ENCODE measurements at places on chromosomes 11 and 22.
A peak's percentile ranks its signal among the peaks of the same experiment; 100 is the strongest.

DNA sequence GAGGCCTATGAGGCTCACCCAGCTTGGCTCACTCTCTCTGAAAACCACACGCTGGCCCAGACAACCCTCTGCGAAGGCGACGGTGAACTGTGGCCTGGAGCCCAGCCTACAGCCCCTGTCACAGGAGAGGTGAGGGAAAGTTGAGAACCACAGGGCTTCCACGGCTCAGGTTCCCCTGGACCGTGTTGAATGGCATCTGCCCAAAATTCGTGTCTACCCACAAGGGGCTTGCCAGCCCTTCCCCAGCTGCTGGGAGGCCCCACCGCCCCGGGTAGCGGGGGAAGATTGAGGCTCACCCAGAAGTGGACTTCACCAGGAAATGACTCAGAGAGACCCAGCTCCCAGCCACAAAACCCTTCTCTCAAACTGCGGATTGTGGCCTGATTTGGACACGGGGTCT lies 197.1 kb downstream of the CTTN start:
- DNase-seq = no peak
- H3K27ac ChIP-seq = no peak overlapping the region
- peaks cover 12% of the 10 kb centered on the region for H3K27me3 ChIP-seq
- no peaks in the 10 kb centered on the region for H3K4me1 ChIP-seq

DNA sequence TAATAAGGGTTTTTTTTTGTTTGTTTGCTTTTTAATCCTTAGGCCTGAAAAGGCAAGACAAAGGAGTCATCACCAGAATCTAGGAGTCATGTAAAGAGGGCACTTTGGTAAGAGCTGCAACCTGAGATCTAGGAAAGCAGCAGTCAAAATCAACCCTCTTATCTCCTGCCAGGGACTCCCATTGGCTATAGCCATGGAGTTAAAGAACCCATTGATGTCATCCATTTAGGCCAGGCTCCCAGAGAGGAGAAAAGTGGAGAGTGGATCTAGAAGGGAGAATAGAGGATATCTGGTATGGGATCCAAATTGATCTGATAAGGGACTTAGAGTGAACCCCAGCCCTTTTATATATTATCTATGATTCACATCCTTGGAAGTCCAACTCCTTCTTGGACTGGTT lies 35.9 kb downstream of the ZNF215 start:
- no peaks in the 10 kb centered on the region for H3K27me3 ChIP-seq
- H3K4me1 ChIP-seq = no peaks in the 10 kb centered on the region
- H3K4me3 ChIP-seq = no peak overlapping the region
- H3K36me3 ChIP-seq = no peaks in the 10 kb centered on the region
- no peak overlapping the region for H3K27ac ChIP-seq

- DNase-seq = no peak
- no peak overlapping the region for H3K4me3 ChIP-seq
- peaks cover 4% of the 10 kb centered on the region for H3K27me3 ChIP-seq
- no peaks in the 10 kb centered on the region for H3K36me3 ChIP-seq
- H3K4me1 ChIP-seq = peaks cover 6% of the 10 kb centered on the region
These were observed 36.7 kb downstream of the SMC1B start for GRCh38 chr22:45376703-45377102.

GRCh38 chr22:20204311-20204710 lies 53.5 kb upstream of the CCDC188 start:
- no peak for DNase-seq
- H3K4me1 ChIP-seq = peaks cover 29% of the 10 kb centered on the region
- H3K27me3 ChIP-seq = no peaks in the 10 kb centered on the region
- H3K4me3 ChIP-seq = no peak overlapping the region
- H3K27ac ChIP-seq = no peak overlapping the region

DNA sequence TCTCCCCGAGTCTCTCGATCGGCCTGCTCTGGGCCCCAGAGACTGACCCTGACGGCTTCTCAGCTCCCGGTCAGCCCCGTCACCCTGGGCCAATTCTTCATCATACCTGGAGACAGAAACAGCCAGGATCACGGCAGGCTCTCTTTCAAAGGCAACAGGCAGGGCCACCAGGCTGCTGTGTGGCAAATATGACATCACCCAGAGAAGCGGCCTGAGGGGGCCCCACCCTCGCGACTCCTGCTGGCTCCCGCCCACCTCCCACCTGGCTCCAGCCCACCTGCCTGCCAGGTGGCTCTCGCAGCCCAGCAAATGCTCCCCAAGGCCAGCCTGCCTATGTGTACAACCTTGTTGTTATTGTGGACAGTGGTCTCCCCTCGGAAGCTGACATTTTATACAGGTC lies 24.9 kb upstream of the PACSIN2 start:
- H3K27ac ChIP-seq = no peak overlapping the region
- no peak for DNase-seq
- H3K27me3 ChIP-seq = no peaks in the 10 kb centered on the region

GRCh38 chr11:81237139-81237538 lies 1496.5 kb downstream of the FAM181B start:
- H3K4me3 ChIP-seq = no peak overlapping the region
- no peaks in the 10 kb centered on the region for H3K36me3 ChIP-seq
- H3K27me3 ChIP-seq = no peaks in the 10 kb centered on the region
- DNase-seq = no peak
- H3K4me1 ChIP-seq = no peaks in the 10 kb centered on the region

DNA sequence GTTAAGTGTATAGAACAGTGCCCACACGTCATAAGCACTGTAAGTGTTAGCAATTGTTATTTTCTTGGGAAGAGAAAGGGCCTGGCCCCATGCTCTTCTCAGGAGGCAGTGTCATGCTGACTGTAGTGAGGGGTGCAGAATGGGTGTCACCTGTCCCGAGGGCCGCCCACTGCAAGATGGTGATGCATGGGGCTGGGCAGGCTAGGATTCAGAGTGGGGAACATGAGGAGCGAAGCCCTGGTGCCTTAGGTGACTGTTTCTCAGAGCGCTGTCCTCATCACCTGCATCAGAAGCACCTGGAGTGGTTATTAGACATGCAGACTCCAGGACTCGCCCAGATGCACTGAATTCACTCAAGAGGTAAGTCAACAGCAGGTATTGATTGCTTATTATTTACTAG lies 101.0 kb upstream of the PARVA start:
- H3K36me3 ChIP-seq = no peaks in the 10 kb centered on the region
- H3K27me3 ChIP-seq = no peaks in the 10 kb centered on the region
- no peak overlapping the region for H3K27ac ChIP-seq
- no peak overlapping the region for H3K4me3 ChIP-seq
- no peaks in the 10 kb centered on the region for H3K4me1 ChIP-seq

- peak; percentile 22 for DNase-seq
- H3K27ac ChIP-seq = no peak overlapping the region
- H3K27me3 ChIP-seq = peaks cover 6% of the 10 kb centered on the region
- H3K36me3 ChIP-seq = peaks cover 4% of the 10 kb centered on the region
- H3K4me1 ChIP-seq = no peaks in the 10 kb centered on the region
These were observed 780.9 kb downstream of the BRD1 start for GRCh38 chr22:49046546-49047361.

DNA sequence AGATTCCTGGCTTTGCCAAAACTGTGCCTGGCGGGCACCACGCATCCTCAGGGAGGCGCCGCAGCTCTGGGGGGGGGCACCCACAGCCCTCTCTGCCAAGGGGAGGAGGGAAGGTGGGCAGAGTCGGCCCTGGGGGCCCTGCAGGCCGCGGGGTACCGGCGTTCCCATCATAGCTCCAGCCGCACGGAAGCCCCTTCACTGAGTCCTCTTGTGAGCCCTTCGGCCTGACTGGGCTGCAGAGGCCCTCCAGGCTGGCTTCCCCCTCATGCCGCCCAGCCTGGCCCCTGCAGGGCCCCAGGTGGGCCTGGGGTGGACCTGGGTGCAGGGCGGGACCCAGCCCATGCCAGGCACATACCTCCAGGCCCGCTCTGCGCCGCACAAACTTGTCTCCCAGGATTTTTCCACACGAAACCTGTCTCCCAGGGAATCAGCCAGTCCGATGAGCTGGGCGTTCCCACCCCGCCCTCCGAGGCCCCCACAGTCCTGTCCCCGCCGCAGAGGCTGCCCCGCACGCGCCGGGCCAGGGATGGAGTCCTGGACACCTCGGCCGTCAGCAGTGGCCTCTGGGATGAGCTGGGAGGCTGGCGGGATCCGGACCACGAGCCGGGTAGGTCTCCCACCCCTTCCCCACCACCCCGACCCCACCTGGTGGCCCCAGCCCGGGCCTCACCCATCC lies 1.8 kb upstream of the PKP3 start:
- H3K4me1 ChIP-seq = no peaks in the 10 kb centered on the region
- DNase-seq = no peak
- no peak overlapping the region for H3K4me3 ChIP-seq
- H3K36me3 ChIP-seq = peaks cover 3% of the 10 kb centered on the region
- H3K27ac ChIP-seq = no peak overlapping the region
- H3K27me3 ChIP-seq = no peaks in the 10 kb centered on the region

DNA sequence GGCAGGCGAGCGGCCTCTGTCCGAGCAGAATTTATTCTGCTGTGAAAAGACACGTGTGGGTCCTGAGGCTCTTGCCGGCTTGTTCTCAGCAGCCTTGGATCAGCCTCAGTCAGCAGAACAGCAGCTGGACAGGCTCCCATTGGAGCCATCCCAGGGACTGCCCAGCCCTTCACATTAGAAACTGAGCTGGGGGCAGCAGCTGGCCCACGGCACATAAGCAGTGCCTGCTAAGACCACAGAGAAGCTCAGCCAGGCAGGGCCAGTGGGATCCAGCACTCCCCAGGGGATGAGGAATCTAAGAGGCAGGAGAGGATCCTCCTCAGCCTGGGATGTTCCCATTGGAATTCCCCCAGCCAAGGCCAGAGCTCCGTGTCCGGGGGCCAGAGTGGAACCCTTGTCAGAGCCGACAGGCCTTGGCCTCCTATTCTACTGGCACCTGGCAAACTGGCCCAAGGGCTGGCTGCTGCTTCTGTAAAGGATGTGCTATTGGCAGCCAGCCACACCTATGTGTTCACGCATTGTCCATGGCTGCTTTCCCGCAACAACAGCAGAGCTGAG lies 18.2 kb downstream of the RTN4R start:
- no peak for DNase-seq
- no peaks in the 10 kb centered on the region for H3K36me3 ChIP-seq
- peaks cover 18% of the 10 kb centered on the region for H3K4me1 ChIP-seq

DNA sequence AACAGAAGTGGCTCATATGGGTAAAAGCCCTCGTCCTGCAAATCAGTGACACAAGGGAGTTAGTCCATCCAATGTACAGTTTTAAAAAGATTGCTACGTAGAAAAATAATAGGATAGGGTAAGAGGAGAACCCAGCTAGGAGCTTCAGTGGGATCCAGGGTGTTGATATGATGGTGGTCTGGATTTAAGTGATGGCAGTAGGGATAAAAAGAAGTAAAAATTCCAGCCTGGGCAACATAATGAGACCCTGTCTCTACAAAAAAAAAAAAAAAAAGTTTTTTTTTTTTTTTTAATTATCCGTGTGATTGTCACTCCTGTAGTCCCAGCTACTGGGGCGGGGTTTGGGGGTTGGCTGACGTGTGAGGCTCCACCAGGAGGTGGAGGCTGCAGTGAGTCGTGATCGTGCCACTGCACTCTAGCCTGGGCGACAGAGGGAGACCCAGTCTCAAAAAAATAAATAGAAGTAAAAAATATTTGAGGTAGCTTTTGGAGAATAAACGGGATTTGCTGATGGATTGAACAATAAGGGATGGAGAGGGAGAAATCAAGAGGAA lies 7.0 kb upstream of the L3MBTL2 start:
- no peaks in the 10 kb centered on the region for H3K36me3 ChIP-seq
- H3K27me3 ChIP-seq = peaks cover 7% of the 10 kb centered on the region
- DNase-seq = no peak
- peaks cover 10% of the 10 kb centered on the region for H3K4me1 ChIP-seq

GRCh38 chr11:100294748-100295147 lies 392.3 kb upstream of the ARHGAP42 start:
- no peaks in the 10 kb centered on the region for H3K4me1 ChIP-seq
- no peak overlapping the region for H3K4me3 ChIP-seq
- no peaks in the 10 kb centered on the region for H3K27me3 ChIP-seq
- no peak for DNase-seq

DNA sequence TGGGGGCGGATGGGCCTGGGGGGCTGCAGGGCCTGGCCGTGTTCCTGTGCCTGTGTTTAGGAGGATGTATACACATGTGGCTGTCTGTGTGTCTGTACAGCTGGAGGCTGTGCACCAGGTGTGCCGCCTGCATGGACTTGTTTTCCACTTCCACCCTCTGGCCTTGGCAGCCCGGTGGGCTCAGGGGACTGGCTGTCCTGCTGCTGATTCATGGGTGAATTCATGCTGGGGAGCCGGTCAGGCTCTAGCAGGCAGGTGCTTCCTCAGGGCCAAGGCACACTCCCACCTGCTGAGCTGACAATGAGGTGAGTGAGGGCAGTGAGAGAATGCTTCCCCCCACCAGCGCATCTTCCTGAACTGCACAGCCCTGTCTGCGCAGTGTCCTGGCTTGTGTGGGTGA lies 88.4 kb downstream of the CCDC81 start:
- H3K4me3 ChIP-seq = no peak overlapping the region
- peaks cover 1% of the 10 kb centered on the region for H3K36me3 ChIP-seq
- no peak for DNase-seq
- no peaks in the 10 kb centered on the region for H3K4me1 ChIP-seq
- no peak overlapping the region for H3K27ac ChIP-seq

- no peaks in the 10 kb centered on the region for H3K36me3 ChIP-seq
- no peak overlapping the region for H3K27ac ChIP-seq
- H3K4me3 ChIP-seq = no peak overlapping the region
- peaks cover 33% of the 10 kb centered on the region for H3K27me3 ChIP-seq
These were observed 2.9 kb downstream of the GRIA4 start for GRCh38 chr11:105612771-105613170.

DNA sequence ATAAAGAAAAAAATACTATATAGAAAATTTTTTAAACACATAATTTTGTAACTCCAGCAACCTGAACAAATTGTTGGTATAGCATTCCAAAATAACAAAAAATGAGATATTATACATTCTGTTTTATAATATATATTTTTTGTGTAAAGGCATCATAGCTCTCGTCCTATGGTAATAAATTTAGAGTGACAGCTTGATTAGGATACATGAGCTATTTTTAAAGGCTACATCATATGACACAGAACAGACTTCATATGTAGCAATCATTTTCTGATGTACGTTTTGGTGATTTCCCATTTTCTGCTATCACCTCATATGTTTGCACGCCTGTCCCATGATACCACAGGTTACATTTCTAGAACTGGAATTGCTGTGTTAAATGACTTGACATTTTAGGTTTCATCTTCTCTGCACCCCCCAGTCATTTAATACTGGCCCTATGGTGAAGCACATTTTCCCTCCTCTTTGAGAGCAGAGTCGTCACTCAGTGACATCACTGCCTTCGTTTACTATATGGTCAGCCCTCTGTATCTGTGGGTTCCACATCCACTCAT lies 19.5 kb downstream of the PC start:
- H3K36me3 ChIP-seq = no peaks in the 10 kb centered on the region
- peaks cover 5% of the 10 kb centered on the region for H3K27me3 ChIP-seq
- no peak for DNase-seq
- H3K4me1 ChIP-seq = no peaks in the 10 kb centered on the region

- H3K27ac ChIP-seq = no peak overlapping the region
- H3K36me3 ChIP-seq = peaks cover 53% of the 10 kb centered on the region
- H3K4me3 ChIP-seq = no peak overlapping the region
- no peak for DNase-seq
- no peaks in the 10 kb centered on the region for H3K27me3 ChIP-seq
These were observed 48.1 kb downstream of the EP300 start for GRCh38 chr22:41140365-41140957.

DNA sequence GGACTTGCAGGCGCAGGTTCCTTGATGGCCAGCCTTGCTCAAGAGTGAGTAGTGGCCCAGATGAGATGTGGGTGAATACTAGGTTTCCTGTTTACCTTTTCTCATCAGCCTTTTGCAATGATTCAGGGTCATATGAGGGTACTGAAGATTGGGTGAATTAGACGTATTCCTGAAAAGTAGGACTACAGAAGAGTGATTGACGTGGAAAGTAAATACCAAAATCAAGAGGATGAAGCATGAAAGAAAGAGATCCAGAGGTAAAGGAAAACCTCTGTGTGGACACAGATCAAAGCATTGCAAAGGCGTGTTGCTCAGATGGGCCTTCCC lies 59.9 kb downstream of the CYB5R2 start:
- no peak overlapping the region for H3K4me3 ChIP-seq
- H3K4me1 ChIP-seq = no peaks in the 10 kb centered on the region

All from stimulated activated naive B cell treated with anti-CD40 and anti-IgM and Interleukin-4, amounts not matched to agents 10 μg/mL and 1 μg/mL and 100 μg/mL, for 72 hours (primary cell).